ENCODE measurements at places on chromosomes 3 and 15. TPM values are rescaled to one million over a fixed set of nuclear protein-coding genes. Genes with fewer than 3 reads are reported as not detected.

GRCh38 chr15:47218295-47218694, 499.0 kb upstream of the SEMA6D start:
- no peak for DNase-seq

RTP3 gene
- not detected for total RNA-seq

- peak; percentile 56 for DNase-seq
Observed at GRCh38 chr3:141782386-141782932, 19.3 kb downstream of the GRK7 start.

DNA sequence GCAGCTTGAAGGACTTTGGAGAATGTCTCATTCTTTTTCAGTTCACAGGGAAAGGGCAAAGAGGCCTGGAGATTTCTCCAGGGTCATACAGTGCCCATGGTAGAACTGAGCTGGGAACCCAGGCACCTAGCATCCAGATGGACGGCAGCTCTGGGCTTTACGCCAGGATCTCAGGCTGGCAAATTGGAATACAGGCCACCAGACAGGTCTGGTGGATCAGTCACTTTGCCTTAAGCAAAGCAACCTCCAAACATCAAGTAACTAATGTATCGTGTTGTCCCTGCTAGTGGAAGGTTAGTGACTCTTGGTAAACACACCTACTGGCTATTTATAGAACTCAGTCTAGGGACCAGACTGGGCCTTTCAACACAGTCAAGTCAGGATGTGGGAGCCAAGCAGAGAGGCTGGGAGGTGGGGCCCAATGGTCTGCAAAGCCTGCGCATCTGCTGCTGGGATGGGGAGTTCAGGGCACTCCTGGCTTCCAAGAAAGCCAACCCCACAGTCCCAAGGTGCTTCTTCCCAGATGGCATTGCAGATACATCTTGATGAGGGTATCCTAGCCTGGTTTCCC, 30.2 kb downstream of the RPLP1 start:
- no peak for DNase-seq

CHMP2B gene
- total RNA-seq: 63.1 TPM

DNA sequence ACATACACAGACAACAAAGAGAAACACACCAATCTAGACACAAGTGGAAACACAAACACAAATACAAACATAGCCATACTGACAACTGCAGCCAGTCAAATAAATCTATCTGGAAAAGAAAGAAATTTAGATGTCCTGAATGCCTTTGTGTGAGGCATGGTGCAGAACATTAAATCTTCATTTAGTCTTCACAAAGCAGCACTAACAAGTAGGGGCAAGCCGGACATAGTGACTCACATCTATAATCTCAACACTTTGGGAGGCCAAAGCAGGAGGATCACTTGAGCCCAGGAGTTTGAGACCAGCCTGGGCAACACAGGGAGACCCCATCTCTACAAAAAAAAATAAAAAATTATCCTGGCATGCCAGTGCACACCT, 11.7 kb downstream of the MEGF11 start:
- no peak for DNase-seq

GRCh38 chr3:190345027-190345821, 23.0 kb upstream of the CLDN1 start:
- peak; percentile 75 for DNase-seq

GRCh38 chr15:94610485-94610884, 379.1 kb downstream of the MCTP2 start:
- no peak for DNase-seq

CPN2 gene
- 0.29 TPM for total RNA-seq

- no peak for DNase-seq
Observed at GRCh38 chr15:64928626-64929220, 17.0 kb downstream of the ANKDD1A start.

- no peak for DNase-seq
Observed at GRCh38 chr15:96002890-96003859, 327.3 kb upstream of the NR2F2 start.

DPPA2 gene
- total RNA-seq: not detected

MAP6D1 gene
- total RNA-seq: 0.59 TPM

Data from osteoblast (primary cell).